ENCODE measurements at places on chromosomes 6 and 20.

GRCh38 chr6:81063891-81064290 is 688.6 kb downstream of the TENT5A start:
- H3K4me1 ChIP-seq = no peaks in the 10 kb centered on the region
- no peak for DNase-seq
- H3K27ac ChIP-seq = no peak overlapping the region
- no peaks in the 10 kb centered on the region for H3K36me3 ChIP-seq
- no peak overlapping the region for H3K4me3 ChIP-seq

- no peak overlapping the region for H3K4me3 ChIP-seq
- no peak for DNase-seq
- peaks cover 24% of the 10 kb centered on the region for H3K27me3 ChIP-seq
- H3K4me1 ChIP-seq = peaks cover 12% of the 10 kb centered on the region
- H3K36me3 ChIP-seq = no peaks in the 10 kb centered on the region
Observed at GRCh38 chr6:170006900-170007467, 255.6 kb downstream of the ERMARD start.

GRCh38 chr6:55474382-55474781 is 104.6 kb downstream of the HMGCLL1 start:
- DNase-seq = no peak
- no peaks in the 10 kb centered on the region for H3K4me1 ChIP-seq
- no peaks in the 10 kb centered on the region for H3K36me3 ChIP-seq
- H3K27me3 ChIP-seq = no peaks in the 10 kb centered on the region
- no peak overlapping the region for H3K27ac ChIP-seq
- no peak overlapping the region for H3K4me3 ChIP-seq

- no peak for DNase-seq
- no peak overlapping the region for H3K27ac ChIP-seq
- H3K4me3 ChIP-seq = no peak overlapping the region
Observed at GRCh38 chr6:42417641-42418112, 34.0 kb downstream of the TRERF1 start.

DNA sequence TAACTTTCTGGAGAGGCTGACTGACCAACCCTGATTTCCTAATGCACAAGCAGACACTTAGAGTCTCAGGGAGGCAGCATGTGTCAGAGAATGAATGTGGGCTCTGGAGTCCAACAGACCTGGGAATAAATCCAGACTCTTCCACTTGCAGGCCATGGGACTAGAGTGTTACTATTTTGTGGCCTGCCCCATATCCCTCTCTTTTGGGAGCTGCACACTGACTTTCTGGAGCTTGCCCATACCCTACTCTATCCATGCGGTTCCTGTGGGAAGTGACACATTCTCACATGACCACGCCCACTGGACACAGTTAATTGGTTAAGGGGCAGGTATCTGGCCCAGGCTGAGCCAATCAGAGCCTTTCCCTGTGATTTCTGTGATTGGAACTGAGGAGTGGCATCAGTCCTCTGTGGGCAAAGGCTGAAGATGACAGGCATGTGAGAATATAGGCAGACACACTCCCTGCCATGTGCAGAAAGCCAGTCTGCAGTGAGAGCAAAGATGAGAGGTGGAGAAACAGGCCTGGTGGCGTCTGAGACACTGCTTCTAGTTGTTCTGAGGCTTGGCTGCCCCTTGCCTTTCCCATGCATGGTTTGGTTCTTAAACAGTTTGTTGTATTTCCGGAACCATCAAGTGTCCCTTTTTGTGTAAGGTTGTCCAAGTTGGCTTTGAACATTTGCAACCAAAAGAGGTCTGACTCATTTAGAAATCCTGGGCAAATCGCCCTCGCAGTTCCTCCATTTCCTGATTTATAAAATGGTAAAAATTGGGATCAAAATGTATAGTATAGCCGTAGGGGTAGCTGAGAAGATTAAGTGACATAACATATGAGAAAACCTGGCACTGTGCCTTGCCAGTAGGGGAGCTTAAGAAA is 125.6 kb downstream of the CDC5L start:
- H3K4me1 ChIP-seq = no peaks in the 10 kb centered on the region
- H3K27ac ChIP-seq = no peak overlapping the region

GRCh38 chr6:63634630-63635029 is 972 bp upstream of the PHF3 start:
- no peak overlapping the region for H3K4me3 ChIP-seq
- no peaks in the 10 kb centered on the region for H3K27me3 ChIP-seq
- H3K36me3 ChIP-seq = no peaks in the 10 kb centered on the region
- DNase-seq = no peak

- no peak for DNase-seq
- H3K4me3 ChIP-seq = no peak overlapping the region
- no peaks in the 10 kb centered on the region for H3K27me3 ChIP-seq
- no peak overlapping the region for H3K27ac ChIP-seq
- H3K4me1 ChIP-seq = no peaks in the 10 kb centered on the region
Observed at GRCh38 chr20:44133424-44133823, 53.6 kb downstream of the JPH2 start.

DNA sequence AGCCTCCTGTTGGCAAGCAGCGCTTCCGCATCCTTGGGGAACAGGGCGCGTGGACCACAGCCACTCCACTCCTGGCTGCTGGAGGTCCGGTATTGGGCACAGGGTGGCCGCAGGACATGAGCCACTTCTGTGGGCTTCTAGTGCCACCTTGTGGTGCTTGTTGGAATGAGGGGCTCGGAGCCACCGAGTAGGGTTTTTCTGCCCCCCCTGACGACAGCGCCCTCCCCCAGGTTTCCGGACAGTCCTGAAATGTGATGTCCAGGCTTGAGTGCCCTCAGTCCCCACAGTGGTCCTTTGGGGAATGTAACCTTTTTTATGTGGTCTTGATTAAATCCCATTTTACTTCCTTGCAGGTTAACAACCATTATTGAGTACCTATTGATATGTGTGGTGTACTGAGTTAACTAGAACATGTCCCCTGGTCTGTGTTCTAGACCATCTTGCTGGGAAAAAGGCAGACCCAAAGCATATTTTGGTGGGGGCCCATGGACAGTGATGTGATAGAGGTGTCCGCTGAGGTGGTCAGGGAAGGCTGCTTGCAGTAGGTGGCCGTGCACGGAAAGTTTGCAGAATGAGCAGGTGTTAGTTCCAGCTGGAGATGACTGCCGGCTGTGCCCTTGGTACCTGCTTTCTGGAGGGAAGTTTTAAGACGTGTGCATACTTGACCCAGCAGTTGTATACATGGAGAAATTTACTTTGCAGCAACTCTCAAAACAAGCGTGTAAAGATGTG is 70.0 kb downstream of the PTPN1 start:
- H3K4me1 ChIP-seq = peaks cover 51% of the 10 kb centered on the region
- no peaks in the 10 kb centered on the region for H3K27me3 ChIP-seq
- peaks cover 39% of the 10 kb centered on the region for H3K36me3 ChIP-seq
- no peak overlapping the region for H3K4me3 ChIP-seq
